Stimulated activated naive B cell treated with anti-CD40 and anti-IgM and Interleukin-4, amounts not matched to agents 10 μg/mL and 1 μg/mL and 100 μg/mL, for 72 hours (primary cell): ENCODE measurements at places on chromosomes 16 and 17.

- no peak for DNase-seq
These were observed 5.8 kb downstream of the TOM1L2 start for GRCh38 chr17:17966399-17966798.

DNA sequence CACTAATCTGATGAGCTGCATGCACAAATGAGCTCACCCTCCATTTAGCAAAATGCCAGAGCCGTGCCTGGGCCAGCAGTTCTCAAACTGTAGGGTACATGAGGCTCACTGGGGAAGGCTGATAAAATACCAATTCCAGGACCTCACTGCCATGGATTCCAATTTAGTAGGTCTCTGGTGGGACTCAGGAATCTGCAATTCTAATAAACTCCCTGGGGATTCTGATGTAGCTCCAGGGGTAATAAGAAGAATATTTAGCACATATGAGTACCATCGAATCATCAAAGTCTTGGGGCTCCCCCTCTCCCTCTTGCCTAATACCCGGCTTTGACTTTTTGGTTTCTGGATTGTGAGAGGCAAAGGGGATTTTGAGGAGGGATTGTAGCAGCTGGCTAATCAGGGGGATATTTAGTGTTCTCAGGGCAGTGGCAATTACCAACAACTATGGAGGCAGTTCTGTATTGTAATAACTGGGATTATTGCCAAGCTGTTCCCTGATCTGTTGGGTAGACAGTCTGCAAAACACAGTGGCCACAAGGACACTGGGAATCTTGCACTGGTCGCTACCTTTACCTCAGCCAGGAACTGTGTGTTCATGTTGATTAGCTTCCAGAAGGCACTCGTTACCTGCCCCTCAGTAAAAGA, 140.4 kb downstream of the SHISA9 start:
- no peak for DNase-seq

DNA sequence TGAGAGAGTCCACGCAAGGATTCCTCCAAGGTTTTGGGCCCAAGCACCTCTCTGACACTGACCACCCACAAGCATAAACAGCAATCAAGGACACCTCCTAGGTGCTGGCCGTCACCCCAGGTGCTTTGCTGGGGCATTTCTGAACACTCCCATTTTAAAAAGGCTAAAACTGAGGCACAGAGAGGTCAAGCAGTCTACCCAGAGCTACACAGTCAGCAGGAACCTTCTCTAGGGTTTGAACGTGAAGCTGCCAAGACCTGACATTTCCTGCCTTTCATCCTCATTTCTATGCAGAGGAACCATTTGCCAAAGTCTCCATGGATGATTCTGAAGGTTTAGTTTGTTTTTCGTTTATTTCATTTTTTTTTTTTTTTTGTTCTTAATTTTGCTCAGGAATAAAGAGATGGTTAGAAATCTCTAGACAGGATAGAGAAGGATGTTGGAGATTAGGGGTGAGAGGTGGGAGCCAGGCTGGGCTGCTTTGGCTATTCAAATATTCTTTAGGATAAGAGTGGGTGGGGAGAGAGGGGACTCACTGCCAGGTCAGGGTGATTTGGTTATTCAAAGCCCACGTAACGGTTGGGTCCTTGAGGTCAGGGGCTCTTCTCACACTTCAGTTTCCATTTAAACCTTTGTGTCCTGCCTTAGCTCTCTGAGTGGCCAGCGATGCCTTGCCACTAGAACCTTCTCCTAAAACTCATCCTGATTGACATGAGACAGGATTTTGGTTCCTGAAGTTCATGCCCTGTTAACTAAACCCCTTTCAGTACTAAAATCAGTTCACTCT, 6.2 kb downstream of the PLCG2 start:
- DNase-seq, result no peak

GRCh38 chr17:7894866-7895265, 6.3 kb downstream of the CHD3 start:
- no peak for DNase-seq

- peak; percentile 46 for DNase-seq
These were observed 1.1 kb downstream of the CHRNE start for GRCh38 chr17:4901648-4902344.

DNA sequence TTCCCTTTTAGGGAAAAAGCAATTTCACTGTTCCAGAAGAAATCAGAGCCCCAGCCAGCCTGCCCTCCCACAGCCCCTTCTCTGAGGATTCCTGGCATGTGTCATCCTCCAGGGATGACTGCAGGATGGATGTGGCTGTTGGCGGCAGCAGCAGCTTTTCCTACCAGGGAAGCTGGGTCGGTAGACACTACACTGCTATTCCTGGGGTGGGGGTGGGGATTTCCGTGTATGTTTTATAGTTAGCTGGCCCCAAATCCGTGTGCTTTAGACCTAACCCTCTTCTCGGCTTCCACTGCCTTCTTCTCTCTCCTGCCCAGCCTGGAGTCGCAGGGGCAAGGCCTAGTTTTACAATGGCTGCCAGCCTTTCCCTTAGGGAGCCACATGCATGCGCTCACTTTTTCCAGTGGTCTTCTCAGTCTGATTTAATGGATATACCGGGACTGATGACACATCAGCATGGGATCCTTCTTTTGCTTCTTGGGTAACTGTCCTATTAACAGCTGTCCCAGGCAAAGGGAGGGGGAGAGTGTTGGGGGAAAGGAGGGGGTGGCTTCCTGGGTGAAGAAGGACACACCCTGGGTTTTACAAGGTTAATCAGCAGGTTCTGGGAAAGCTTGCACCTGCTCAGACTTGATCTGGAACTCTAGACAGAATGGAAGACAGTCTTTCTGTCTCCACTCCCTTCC, 2.7 kb upstream of the NFE2L1 start:
- DNase-seq, result no peak

DNA sequence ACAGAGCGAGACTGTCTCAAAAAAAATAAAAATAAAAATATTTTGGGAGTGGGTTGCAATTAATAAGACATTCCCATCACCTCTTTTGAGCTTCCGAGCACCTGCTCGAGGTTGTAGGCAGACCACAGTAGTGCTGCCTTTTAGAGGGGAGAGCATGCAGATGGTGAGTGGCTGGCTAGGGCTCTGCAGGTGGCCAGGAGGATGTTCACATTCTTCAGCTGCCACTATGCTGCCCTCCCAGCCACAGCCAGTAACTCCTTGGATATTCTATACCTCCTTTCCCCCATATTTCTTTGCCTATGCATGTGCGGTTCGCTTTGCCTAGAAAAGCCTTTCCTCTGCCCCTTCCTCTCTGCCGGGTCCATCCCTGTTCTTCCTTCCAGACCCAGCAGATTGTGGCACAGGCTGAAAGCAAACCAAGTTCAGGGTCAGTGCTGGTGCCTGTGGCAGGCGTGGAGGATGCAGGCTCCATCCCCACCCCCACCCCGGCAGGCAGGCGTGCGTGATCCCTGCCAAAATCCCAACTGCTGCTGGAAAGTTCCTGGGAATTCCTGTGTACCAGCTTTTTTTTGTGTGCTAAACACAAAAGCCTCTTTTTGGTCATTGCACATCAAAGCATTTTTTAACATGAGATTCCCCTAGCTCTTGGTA, 33.8 kb upstream of the CMIP start:
- DNase-seq, result no peak

DNA sequence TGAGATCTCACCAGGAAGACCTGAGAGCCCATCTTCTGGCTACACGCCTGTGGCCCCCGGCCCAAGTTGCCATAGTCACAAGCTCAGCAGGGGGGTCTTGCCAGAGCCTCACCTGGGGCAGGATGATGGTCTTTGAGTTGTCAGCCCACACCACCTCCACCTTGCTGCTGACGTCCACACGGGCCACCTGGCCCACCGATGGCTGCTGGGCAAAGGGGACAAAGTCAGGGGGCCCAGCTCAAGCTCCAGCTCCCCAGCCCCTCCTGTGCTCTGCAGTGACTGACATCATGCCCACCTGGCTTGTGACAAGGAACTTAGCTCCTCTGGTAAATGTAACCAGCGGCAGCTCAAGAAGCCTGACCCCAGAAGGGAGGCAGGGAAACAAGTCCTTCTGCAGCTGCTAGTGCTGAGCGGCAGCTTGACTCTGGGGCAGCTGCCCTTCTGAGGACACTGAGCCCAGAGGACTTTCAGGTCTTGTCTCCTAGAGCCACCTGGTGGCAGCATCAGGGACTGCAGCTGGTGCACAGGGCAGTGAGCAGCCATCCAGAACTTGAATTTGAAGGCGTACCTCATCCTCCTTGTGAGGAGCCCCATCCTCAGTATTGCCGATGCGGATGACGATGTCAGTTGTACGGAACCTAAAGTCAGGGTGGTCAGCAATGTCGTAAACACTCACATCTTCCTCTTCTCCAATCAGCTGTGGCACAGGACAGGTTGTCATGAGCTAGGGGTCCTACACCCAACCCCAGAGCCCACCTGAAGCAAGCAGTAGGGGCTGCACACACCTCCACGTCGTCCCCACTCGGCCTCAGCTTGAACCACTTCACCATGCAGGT, 13.5 kb downstream of the SPHK1 start:
- peak; percentile 62 for DNase-seq

- no peak for DNase-seq
These were observed 29.3 kb upstream of the ELAC2 start for GRCh38 chr17:13047011-13047606.

- DNase-seq, result no peak
These were observed 32.5 kb upstream of the RAI1 start for GRCh38 chr17:17648762-17649161.

DNA sequence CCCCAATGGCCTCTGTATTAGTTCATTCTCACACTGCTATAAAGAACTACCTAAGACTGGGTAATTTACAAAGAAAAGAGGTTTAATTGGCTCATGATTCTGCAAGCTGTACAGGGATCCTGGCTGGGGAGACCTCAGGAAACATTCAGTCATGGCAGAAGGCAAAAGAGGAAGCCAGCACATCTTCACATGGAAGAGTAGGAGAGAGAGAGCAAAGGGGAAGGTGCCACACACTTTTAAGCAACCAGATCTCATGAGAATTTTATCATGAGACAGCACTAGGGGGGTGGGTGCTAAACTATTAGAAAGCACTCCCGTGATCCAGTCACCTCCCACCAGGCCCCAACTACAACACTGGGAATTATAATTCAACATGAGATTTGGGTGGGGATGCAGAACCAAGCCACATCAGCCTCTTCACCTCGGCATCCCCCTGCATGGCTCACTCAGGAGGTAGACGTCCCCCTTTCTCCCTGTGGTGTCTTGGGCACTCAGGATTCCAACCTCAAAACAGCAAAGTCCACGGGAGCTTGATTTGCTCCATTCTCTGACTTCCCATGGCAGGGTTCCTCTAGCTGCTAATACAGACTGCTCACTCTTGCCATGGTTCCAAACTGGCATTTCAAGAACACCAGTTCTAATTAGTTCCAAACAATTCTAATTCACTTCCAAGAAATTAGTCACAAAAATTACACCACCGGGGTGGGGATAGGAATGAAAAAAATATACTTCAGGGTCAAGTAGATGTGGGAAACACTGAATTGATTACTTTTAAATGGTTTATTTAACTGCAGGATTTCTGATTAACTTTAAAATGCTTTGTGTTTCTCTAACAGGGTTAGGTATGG, 203.8 kb upstream of the HSBP1 start:
- no peak for DNase-seq

- no peak for DNase-seq
These were observed 104.7 kb upstream of the GSE1 start for GRCh38 chr16:85508388-85508787.

DNA sequence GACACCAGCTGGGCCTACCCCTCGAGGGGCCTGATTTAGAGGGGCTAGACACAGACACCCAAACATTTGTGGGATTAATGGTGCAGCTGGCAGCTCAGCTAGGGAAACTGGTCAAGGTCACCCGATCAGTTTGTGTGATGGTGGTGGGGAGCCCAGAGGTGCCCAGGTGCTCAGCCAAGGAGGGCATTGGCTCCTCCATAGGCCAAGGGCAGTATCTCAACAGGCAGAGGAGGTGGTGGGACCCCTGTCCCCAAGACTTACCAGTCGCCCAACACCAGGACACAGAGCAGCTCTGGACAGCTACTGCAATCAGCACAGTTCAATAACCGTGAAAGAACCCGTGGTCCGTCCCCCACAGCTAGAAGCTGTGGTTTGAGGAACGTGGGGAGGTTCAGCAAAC, 120.9 kb downstream of the C16orf78 start:
- no peak for DNase-seq

DNA sequence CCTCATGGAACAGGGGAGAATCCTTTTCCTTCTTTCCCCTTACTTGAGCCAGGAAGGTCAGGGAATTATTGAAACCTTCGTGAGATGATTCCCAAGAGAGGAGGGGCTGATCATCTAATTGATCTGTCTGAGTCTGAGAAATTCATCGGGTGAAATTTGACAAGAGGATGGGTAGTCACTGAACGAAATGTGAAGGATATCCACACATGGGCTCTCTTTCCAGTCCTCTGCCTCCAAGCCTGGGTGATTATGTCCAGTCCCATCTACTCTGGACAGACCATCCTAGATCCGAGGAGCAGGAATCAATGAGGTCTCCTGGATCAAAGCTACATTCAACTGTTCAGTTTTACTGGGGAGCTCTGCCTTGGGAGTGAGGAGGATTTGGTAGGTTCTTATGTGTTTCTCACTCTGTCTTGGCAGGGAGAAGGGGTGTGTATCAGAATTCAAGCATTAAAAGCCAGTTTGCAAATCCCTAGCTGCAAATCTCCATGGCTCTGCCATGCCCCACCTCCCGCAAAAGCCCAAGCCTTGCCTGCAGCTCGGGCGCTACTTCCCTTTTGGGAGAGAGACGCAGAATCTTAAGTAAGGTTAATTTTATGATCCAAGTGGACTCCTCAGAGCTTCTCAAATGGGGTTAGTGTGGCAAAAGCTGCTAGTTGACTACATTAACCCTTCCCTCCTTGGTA, 47.1 kb upstream of the TEKT3 start:
- no peak for DNase-seq

- DNase-seq, result no peak
These were observed 46.7 kb upstream of the GCSH start for GRCh38 chr16:81142864-81143263.

DNA sequence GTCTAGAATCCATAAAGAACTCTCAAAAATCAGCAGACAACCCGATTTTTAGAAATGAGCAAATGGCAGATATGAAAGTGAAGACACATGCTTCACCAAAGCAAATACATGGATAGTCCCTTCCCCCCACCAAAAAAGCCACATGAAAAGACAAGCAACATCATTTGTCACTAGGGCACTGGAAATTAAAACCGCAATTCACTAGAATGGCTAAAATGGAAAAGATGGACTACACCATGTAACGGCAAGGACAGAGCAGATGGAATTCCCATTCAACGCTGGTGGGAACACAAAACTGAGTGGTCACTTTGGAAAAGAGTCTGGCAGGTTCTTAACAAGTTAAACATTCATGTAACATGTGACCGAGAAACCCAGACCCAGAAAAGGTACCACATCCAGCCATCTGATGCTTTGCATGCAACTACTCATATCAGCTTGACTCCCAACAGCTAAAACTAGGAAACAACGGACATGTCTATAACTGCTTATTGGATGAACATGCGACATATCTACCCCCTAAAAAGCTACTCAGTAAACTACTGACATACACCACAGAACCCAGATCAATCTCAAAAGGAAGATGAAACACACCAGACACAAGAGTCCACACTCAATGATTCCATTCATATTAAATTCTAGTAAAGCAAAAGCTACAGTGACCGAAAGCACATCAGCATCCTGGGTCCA, 132.6 kb downstream of the ZNF778 start:
- DNase-seq, result no peak

GRCh38 chr16:77364770-77365169, 70.1 kb downstream of the ADAMTS18 start:
- no peak for DNase-seq

GRCh38 chr17:51200295-51200694, 34.1 kb downstream of the NME2 start:
- no peak for DNase-seq

- peak; percentile 6 for DNase-seq
These were observed 32.1 kb downstream of the NDE1 start for GRCh38 chr16:15682105-15682570.
